Right renal pelvis (tissue), 4 donors: ENCODE measurements at places on chromosomes 5 and 9.
A peak's percentile ranks its signal among the peaks of the same experiment; 100 is the strongest.

- no peak for DNase-seq
These were observed 268.4 kb downstream of the ELAVL2 start for GRCh38 chr9:23557689-23558088.

DNA sequence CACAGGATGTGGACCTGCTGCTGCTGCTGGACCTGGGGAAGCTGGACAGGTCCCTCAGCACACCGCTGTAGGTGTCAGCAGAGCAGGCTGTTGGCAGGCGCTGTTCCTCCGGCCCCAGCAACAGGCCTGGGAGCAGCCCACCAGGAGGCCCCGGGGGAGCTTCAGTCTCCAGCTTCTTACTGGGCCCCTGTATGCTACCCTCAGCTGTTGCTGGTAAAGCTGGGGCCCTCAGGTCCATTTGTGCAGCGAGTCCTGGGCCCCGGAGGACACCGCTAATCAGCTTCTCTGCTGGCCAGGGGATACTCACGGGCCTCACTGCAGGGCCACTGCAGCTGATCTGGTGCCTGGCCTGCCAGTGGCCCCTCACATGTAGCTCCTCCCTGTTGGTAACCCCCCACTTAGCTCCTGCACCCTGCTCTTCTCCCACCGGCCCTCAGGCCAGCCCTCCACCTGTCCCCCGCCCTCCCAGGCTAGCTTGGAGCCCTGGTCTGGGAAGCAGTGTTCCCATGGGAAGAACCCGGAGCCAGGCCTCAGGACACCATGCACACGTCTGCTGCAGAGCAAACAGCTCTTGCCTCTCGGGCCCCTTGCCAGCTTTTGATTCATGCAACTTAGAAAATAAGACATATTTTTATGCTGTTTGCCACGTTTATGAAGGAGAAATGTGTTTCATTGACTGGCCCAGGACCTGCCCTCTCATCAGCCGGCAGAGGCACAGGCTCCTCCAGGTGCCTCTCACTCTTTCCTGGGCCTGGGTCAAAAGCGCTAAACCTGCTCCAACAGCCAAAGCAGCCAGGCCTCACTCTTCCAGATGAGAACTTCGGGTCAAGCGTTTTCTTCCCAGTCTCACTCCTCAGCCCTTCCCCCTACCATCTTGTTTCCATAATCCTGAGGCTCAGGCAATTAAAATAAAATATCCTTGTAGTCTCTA, 61.0 kb upstream of the ADAMTS2 start:
- DNase-seq: no peak

DNA sequence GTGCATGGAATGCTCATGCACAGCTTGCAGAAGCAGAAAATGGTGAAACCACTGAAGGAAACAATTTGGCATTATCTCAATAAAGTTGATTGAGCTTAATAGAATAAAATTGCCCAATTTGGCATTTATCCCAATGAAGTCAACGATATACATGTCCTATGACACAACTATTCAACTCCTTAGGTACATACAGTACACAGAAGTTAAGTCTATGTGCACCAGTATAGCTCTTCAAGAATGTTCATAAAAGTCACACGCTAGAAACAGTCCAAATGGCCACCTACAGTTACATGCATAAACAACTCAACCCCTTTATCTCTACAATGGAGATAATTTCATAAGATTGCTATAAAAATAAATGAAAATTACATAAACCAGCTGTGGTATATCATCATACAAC, 184.5 kb downstream of the DENND1A start:
- no peak for DNase-seq

DNA sequence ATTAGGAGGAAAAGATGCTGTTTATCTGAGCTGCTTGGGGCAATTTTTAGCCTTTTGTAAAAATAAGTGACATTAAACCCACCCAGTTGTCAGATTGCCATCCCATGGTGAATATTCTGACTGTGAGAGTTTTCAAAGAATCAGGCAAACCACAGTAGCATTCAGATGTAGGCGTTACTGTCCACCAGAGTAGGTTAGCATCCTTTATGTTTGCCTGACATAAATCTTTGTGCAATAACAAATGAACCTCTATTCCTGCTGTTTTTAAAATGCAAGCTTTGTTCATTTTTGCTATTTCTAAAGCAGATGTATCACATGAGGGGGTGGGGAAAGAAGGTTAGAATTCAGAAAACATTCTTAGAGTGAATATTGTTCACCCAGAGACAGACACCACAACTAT, 427.8 kb downstream of the CDH9 start:
- DNase-seq: no peak

- no peak for DNase-seq
These were observed 57.8 kb upstream of the STOM start for GRCh38 chr9:121427899-121428298.

- no peak for DNase-seq
These were observed 35.6 kb upstream of the COL5A1 start for GRCh38 chr9:134605966-134606357.

DNA sequence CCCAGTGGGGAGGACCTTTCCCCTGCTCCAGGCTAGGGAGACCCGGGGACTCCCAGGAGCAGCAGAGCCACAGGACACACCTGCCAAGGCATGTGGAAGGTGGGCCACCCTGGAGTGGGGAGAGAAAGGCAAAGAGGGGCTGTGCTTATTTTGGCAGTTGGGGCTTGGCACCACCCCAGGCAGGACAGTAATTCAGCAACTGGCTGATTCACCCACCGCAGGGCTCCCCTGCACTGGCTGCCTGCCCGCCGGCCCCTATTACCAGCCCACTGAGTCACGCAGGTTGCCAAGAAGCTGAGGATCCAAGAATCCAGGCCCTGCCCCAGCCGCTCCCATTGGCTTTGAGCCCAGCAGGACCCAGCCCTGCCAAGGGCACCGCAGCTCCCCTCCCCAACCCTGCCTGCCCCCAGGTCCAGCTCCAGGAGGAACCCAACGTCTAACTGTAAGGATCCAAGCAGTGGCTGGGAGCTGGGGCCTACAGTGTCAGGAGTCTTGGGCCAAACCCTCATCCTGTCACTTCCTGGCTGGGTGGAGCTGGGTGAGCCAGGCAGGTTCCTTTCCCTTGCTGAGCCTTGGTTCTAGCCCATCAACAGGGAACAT, 14.2 kb upstream of the RALGDS start:
- no peak for DNase-seq

GRCh38 chr9:121966706-121967105, 126.4 kb downstream of the TTLL11 start:
- no peak for DNase-seq

DNA sequence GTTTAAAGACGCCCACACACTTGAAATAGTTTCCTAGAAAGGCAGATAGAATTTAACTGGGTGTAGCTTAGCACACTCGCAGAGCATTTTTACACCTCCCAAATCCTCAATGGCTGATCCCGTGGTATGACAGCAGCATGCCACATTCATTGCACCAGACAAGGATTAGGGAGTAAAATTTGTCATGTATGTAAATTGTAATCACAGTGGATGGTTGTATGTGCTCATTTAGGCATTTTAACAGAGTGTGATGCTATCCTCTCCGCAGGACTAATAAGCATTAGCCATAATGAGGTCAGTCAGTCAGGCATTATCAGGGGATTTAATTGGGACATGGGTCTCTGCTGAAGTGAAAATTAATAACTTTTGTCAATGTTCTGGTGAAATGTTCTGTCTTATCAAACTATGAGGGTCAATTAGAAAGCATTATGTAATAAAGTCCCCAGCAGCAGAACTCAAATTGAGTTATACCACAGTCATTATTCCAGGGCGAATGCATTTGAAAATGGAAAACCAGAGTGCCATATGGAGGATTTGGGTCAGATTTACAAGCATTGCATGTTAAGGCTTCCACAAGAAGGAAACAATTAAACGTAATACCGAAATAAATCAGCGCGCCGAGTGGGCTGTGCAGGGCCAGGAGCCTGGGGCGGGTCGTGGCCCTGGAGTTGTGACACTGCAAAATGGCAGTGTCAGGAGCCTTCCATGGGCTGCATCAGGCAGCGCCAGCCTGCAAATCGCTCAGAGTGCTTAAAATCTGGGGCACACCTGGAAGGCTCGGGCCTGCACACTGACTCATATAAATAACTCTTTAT, 602.2 kb downstream of the BNC2 start:
- no peak for DNase-seq

DNA sequence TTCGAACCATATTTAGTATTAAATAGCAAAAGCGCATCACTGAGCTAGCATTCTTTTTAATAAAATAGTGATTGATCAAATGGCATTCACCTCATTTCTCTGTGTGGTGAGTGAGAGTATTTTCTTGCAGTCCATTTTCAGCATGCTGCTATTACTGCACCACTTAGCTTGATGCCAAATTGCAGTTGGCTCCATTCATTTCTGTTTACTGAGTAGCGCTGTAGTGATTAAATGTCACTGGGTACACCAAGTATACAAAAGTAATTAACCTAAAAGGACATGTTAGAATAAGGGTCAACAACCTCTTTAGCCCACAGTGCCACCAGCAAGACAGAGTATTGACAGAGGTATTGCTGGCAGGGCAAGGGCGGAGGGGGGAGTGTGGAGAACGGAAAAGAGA, 122.0 kb downstream of the TLE4 start:
- no peak for DNase-seq

DNA sequence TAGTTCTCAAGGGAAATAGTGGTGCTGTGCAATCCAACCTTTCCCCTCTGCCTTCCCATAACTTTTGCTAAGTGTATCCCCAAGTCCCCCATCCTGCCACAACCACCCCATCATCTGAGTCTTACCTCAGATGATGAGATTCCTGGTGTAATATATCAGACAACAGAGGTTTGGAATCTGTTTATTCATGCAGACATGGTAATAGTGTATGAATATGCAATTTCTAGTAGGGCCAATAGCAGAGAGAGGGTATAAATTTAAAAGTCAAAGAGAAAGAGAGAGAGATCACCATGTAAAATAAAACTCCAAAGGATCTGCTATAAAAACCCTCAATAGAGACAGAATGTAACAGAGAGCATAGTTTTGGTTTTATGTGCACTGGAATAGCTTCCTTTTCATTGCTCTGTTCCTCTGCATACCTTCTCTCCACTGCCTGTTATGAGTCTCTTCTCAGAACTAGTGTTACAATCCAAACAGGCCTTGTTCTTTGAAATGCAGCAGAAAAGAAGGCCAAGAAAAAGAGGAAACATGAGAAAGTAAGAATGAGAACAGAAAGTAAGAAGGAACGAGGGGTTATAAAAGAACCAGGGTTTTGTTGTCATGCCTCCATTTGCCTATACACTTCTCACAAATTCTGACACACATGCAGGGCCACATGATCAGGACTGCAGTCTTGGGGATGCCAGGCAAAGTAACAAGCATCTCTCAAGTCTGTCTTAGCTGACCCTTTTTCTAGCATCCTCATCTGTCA, 278.0 kb downstream of the CETN3 start:
- DNase-seq: no peak

- no peak for DNase-seq
These were observed 184.5 kb upstream of the KLF4 start for GRCh38 chr9:107673861-107674720.

- DNase-seq: no peak
These were observed 11.7 kb upstream of the SH3PXD2B start for GRCh38 chr5:172466062-172466461.

- DNase-seq: no peak
These were observed 2010.0 kb upstream of the WWC1 start for GRCh38 chr5:166281433-166281832.

- DNase-seq: no peak
These were observed 142.6 kb downstream of the OR2K2 start for GRCh38 chr9:111187376-111187775.

DNA sequence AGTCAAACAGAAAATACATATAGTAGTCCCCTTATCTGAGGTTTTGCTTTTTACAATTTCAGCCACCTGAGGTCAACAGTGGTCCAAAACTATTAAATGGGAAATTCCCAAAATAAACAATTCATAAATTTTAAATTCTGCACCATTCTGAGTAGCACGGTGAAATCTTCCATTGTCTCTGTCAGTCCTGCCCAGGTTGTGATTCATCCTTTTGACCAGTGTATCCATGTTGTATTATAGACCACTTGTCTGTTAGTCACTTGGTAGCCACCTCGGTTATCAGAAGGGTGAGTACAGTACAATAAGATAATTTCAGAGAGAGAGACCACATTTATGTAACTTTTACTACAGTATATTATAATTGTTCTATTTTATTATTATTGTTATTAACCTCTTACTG, 2.8 kb downstream of the CCDC152 start:
- no peak for DNase-seq

DNA sequence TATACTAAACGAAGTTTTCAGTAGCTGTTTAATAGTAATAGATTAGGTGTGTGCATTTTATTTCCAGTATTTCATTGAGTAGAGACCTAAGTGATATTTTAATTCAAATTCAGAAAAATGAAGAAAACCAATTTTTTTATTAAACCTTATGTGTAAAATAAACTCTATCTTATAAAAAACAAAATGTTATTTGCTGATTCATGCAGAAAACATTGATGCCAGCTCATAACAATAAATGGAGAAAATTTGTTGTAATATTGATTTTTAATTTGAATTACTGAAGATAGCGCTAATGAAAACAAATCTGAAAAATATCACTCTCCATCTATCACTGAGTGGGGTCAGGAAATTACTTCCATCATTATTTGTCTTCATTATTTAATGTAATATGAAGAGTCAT, 1177.8 kb upstream of the SEMA6A start:
- no peak for DNase-seq

GRCh38 chr5:137778772-137779564, 24.8 kb upstream of the HNRNPA0 start:
- peak; percentile 36 for DNase-seq
